Tibial artery (tissue), 4 donors: ENCODE measurements at places on chromosomes 7 and 10.

DNA sequence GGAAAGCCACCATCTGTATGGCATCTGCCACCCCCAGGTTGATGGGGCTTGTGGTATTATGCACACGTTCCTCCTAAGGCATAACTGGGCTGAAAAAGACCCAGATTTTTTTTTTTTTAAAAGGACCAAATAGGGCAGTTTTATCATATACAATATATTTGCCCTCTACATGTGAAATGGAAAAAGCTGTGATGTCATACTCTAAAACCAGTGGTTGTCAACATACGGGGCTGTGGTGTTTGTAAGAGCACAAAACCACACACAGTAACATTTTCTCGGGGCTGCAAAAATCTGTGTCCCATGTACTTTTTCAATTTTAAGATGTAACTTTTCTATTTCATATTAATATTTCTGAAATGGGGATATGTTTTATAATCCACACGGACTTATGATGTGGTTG lies 34.9 kb downstream of the FAM171A1 start:
- no peak for DNase-seq

DNA sequence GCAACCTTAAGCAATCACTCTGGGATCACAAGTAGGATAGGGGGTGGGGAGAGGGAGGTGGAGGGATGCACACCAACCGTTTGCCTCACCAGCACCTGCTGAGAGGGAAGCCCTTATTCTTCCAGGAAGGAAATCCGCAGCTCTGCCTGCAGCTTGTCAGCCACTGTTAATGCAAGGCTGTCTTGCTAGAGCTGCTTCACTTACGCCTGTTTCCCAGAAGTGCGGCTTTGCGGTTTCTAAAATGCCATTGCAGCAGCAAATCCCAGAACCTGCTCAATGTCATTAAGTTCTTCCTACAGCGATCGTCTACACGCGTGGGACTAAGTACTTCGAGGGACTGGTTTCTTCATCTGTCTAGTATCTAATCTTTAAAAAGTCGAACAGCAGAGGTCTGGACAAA lies 191.1 kb downstream of the ZMYND11 start:
- no peak for DNase-seq

GRCh38 chr7:152177681-152178404 lies 152.4 kb downstream of the GALNT11 start:
- DNase-seq, result no peak

GRCh38 chr10:114801411-114801813 lies 20.2 kb upstream of the FHIP2A start:
- no peak for DNase-seq

- DNase-seq, result no peak
Measured at GRCh38 chr10:34109952-34110702, 705.0 kb downstream of the PARD3 start.

DNA sequence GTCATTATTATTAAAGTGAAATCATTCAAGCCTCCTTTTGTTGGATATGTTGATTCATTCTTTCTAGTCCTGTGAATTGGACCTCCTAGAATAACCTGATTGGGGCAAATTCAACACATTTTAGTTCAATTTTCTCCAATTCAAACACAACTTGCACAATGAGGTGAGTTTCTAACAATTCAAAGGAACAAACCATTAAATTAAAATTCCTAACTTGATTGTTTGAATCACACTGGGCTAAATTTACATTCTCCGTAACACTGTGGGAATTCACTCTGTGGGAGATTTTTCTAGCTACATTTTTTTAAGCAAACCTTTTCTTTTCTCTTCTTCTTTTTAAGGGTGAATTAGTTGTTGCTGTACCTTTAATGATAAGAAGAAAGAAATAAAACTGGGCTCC lies 68.3 kb upstream of the CABCOCO1 start:
- no peak for DNase-seq

- DNase-seq, result peak; percentile 78
Measured at GRCh38 chr7:12729112-12729511, 41.7 kb downstream of the ARL4A start.

- DNase-seq, result no peak
Measured at GRCh38 chr7:76241141-76241540, 39.4 kb downstream of the SRRM3 start.

- no peak for DNase-seq
Measured at GRCh38 chr7:54349229-54349628, 192.9 kb upstream of the VSTM2A start.

DNA sequence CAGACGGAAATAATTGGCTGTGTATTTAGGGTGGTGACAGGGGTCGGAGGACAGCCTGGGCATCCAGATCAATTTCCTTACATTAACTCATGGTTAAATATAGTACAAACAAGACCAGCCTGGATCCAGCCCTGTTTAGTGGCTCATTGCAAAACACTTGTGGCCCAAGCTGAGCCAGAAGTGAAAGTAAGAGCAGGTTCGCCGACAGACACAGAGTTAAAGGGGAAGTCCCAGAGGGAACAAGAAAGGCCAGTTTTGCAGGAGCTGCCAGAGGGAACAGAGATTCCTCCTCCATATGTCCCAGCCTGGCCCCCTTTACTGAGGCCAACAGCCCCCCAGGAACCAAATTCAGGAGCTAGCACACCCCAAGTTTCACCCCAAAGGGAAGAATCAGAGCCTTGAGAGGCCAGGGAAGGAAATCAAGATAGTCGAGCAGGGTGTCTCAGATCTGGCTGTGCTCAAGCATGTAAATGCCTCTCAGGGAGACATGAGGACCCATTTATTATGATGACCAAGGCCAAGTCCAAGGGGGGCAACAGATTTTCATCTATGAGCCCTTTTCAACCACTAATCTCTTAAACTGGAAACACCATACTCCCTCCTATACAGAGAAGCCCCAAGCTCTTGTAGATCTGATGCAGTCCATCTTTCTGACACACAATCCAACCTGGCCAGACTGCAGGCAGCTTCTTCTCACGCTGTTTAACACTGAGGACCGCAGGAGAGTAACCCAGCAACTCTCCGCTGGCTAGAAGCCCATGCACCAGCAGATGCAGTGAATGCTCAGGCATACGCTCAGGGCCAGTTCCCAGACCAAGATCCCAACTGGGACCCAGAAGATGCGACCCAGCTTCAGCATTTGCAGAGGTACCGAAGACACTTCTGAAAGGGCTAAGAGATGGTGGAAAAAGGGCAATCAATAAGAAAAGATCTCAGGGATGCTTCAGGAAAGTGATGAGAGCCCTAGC lies 15.9 kb upstream of the ADCK2 start:
- DNase-seq, result peak; percentile 55

DNA sequence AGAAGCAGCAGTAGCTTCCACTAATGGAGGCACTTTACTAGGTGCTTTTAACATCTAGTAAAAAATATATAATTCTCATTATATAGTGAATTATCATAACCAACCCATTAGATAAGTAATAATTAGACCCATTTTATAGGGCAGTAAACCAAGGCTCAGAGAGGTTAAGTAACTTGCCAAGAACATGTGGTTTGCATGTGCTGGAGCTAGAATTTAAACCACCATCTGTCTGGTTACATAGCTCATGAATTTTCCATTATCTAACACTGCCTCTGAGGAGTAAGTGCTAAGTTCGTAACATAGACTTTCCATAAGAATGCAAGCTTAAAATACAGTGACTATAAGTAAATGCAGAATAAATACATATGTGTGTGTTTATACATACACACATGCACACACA lies 41.9 kb downstream of the CREB3L2 start:
- no peak for DNase-seq

DNA sequence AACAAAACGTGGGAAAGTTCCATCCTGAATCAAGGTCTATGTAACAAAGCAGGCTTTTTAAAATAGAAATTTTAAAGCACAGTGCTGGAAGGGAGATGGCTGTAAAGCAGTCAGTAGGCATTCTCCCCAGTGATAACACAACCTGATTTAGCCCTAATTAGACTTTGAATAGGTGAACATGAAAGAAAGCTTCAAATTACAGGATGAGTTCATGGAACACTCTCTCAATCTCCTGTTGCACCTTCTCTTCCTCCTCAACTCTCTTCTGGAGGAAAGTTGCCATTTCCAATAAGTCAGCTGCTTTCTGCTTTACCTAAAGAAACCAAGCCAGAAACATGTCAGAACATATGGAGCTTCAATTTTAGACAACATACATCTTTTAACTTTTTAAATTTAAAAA lies 20.1 kb downstream of the SFR1 start:
- no peak for DNase-seq

DNA sequence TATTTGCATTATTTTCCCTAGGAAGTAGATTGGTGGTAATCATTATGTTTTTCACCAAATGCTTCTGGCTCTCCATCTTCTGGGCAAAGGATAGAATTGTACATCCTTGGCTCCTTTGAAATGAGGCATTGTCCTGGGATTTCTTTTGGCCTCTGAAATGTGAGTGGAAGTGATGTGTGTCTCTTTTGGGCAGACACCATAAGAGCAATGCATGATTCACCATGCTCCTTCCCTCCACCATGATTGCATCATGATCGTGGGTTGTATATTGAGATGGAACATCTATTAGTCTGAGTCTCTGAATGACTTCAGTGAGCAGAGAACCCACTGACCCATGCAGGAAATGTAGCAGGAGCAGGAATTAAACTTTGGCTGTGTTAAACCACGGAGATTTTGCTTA lies 49.2 kb downstream of the ADRA2A start:
- no peak for DNase-seq

GRCh38 chr7:47552621-47553020 lies 29.3 kb downstream of the TNS3 start:
- no peak for DNase-seq

DNA sequence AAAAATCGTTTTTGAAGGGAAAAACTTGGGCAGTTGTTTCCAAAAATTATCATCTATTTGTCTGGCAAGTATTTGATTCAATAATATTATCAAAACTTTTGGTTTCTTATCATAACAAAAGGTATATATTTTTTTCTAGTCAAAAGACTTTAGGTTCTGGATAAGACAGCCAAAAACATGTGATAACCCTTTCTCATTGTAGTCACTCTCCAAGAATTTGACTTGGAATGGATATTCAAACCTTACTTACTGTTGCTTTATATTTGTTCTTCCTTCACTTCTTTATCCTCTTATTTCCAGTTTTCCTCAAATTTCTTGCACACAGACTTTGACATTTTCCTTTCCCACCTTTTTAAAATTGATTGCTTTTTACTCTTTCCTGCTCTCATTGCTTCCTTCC lies 140.9 kb upstream of the FAM3C start:
- no peak for DNase-seq

GRCh38 chr10:6365384-6365783 lies 162.7 kb downstream of the PFKFB3 start:
- DNase-seq, result no peak

DNA sequence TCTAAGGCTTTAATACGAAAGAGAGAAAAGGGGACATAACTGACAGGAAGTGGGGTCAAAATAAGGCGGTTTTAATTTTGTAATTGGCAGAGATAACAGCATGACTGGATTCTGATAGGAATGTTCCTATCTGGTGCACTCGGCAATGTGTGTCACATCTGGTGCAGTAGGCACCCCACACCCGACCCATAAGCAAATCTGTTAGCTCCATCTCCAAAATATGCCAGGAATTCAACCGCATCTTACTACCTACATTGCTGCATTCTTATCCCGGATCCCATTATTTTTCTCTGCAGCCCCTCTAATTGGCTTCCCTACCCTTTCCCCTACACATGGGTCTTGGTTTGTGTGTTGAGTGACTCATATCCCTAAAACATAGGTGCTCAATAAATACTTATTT lies 19.1 kb upstream of the GALNT11 start:
- DNase-seq, result no peak

- peak; percentile 82 for DNase-seq
Measured at GRCh38 chr10:97498841-97499560, at the start of gene UBTD1. TSS of gene UBTD1 (plus strand) at chr10:97498924. CDS start at chr10:97499204, 280 bp downstream.

- DNase-seq, result no peak
Measured at GRCh38 chr7:35657125-35657524, 37.8 kb downstream of the HERPUD2 start.

DNA sequence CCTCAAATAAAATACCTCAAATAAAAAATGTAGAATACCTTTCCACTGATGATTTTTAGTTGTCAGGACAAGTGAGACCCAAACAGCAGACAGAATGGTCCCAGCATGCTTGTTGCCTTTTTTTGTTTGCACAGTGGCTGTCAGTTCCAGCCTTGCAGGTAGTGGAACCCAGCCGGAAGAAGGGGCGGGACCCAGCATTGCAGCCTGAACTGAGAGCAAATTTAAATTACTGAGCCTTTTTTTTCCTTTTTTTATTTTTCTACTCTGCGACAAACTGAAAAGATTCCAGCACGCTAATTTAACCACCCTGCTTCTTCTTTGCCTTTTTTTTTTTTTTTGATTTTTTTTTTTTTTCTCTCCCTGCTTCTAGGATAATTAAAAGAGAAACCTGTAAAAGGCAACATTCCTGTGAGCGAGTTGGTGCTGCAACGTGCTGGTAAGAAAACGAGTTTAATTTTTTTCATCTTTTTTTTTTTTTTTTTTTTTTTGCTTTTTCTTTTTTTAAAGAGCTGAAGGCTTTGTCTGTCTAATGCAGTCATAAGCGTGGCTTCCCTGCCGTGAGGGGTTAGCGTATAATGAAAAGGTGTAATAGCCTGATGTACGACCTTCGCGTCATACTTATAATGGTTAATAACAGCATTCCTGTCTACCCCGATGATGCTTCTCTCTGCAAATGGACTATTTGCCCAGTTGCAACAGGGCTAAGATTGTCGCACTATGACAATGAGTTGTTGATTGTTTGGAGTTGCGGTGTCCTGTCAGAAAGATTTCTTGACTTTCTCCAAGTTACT lies 555.3 kb upstream of the CELF2 start:
- DNase-seq, result no peak

DNA sequence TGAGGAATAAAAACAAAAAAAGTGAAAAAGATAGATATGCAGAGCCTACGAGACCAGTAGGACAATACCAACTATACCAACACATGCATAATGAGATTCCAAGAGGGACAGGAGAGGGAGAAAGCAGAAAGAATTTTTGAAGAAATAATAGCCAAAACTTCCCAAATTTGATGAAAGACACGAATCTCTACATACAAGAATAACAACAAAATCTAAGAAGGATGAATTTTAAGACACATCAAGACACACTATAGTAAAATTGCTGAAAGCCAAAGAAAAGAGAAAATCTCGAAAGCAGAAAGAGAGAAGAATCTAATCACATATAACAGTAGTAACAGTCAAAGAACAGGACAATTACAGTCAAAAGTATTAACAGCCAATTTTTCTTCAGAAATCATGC lies 7.5 kb upstream of the MAT1A start:
- DNase-seq, result no peak
